ENCODE measurements at places on chromosomes 2 and 18. TPM values are rescaled to one million over a fixed set of nuclear protein-coding genes. Genes with fewer than 3 reads are reported as not detected.

DNA sequence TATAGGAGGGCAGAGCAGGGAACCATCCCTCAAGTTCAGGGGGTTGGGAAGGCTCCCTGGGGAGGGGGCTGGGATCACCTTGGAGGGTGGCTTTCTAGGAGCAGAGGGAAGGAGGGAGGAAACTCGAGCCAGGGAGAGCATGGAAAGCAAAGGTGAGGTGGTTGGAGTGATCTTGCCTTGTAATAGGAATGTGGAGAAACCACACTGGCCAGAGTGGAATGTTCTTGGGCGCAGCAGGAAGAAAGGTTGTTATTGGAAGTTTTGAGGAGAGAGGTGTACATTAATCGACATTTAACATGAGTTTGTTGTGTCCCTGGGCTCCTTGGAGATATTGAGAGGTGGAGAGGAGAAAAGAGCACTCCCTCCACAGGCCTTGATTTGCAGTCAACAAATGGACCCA, 272.2 kb downstream of the PRKCE start:
- no peak overlapping the region for H3K4me3 ChIP-seq
- H3K27me3 ChIP-seq = no peaks in the 10 kb centered on the region
- peaks cover 49% of the 10 kb centered on the region for H3K4me1 ChIP-seq
- H3K36me3 ChIP-seq = no peaks in the 10 kb centered on the region
- H3K27ac ChIP-seq = no peak overlapping the region
- no peak for DNase-seq

- no peaks in the 10 kb centered on the region for H3K4me1 ChIP-seq
- H3K27ac ChIP-seq = no peak overlapping the region
- no peak overlapping the region for H3K4me3 ChIP-seq
- no peak for DNase-seq
Measured at GRCh38 chr2:180609626-180610340, 370.6 kb upstream of the UBE2E3 start.

DNA sequence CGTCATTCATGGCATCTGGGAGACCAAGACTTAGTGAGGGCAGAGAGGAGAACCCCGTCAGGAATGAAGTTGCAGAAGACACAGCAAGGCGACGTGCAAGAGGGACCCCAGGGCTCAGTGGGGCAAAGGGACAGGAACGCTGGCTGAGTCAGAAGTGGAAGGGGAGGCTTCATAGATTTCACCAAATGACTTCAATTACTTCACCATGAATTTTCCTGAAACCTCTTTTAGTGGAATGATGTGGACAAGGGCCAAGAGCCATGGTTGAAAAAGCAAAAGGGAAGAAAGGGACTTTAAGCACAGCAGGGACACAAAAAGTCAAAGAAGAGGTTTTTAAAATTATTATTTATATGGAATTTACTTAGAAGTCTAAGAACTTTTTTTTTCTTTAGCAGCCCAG, 141.6 kb upstream of the PID1 start:
- H3K36me3 ChIP-seq = no peaks in the 10 kb centered on the region
- no peak overlapping the region for H3K4me3 ChIP-seq
- H3K4me1 ChIP-seq = peaks cover 26% of the 10 kb centered on the region
- no peak overlapping the region for H3K27ac ChIP-seq

- no peak overlapping the region for H3K4me3 ChIP-seq
- peaks cover 12% of the 10 kb centered on the region for H3K4me1 ChIP-seq
- H3K27ac ChIP-seq = no peak overlapping the region
- H3K27me3 ChIP-seq = no peaks in the 10 kb centered on the region
- DNase-seq = no peak
Measured at GRCh38 chr2:121638333-121638732, 10.9 kb downstream of the CLASP1 start.

DNA sequence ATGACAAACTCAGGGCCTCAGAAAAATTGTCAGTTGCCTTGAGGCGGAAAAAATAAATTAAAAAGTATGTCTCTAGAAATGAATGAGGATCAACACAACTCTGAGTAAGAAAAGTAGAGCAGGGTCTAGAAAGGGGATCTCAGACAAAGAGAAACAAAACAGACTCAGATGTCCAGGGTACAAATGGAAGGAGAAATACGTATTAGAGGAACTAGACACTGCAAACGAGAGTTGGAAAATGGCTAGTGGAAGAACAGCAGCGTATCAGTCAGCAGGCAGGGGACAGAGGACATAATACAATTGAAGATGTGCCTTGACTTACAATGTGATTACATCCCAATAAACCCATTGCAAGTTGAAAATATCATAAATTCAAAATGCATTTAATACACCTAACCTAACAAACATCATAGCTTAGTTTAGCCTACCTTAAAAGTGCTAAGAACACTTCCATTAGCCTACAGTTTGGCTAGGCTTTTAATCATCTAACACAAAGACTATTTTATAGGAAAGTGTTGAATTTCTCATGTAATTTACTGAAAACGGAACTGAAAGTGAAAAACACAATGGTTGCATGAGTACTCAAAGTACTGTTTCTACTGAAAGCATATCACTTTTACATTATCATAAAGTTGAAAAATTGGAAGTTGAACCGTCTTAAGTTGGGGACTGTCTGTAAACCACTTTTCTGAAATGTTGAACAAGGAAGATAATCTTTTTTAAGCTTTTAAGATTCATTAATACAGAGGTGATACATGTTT, 182.8 kb downstream of the NBAS start:
- DNase-seq = no peak
- H3K27ac ChIP-seq = no peak overlapping the region
- no peaks in the 10 kb centered on the region for H3K36me3 ChIP-seq
- no peaks in the 10 kb centered on the region for H3K4me1 ChIP-seq
- H3K4me3 ChIP-seq = no peak overlapping the region

DNA sequence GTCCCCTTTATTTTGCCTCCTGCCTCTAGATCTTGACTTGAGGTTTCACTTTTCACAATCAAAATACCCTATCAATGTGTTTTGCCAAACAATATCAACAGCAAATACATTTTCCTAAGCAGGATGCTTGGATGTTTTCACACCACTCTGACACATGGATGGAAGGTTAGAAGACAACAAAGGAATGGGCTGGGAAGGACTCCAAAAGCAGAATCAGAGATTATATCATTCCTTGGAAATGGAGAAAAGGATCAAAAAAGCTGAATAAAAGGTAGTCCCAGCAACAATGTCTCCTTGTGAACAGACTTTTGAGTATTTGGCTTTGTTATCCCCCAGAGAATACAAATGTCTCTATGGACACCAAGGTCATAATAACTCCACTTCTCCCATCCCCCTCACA, 170.8 kb downstream of the ETAA1 start:
- H3K27me3 ChIP-seq = no peaks in the 10 kb centered on the region
- no peak overlapping the region for H3K27ac ChIP-seq
- H3K36me3 ChIP-seq = no peaks in the 10 kb centered on the region

GRCh38 chr2:26980971-26981370, 10.5 kb downstream of the MAPRE3 start:
- no peak for DNase-seq
- no peaks in the 10 kb centered on the region for H3K36me3 ChIP-seq
- no peaks in the 10 kb centered on the region for H3K4me1 ChIP-seq
- no peaks in the 10 kb centered on the region for H3K27me3 ChIP-seq
- H3K27ac ChIP-seq = no peak overlapping the region

- DNase-seq = no peak
- no peaks in the 10 kb centered on the region for H3K4me1 ChIP-seq
- no peak overlapping the region for H3K27ac ChIP-seq
- no peaks in the 10 kb centered on the region for H3K36me3 ChIP-seq
Measured at GRCh38 chr2:157349949-157350515, 24.4 kb upstream of the ERMN start.

GRCh38 chr18:30406728-30407127, 635.8 kb downstream of the DSC3 start:
- H3K36me3 ChIP-seq = no peaks in the 10 kb centered on the region
- no peak overlapping the region for H3K4me3 ChIP-seq
- no peaks in the 10 kb centered on the region for H3K27me3 ChIP-seq
- no peak for DNase-seq

- no peak overlapping the region for H3K27ac ChIP-seq
- no peak for DNase-seq
- H3K4me1 ChIP-seq = peaks cover 20% of the 10 kb centered on the region
- no peak overlapping the region for H3K4me3 ChIP-seq
- H3K27me3 ChIP-seq = peaks cover 33% of the 10 kb centered on the region
- H3K36me3 ChIP-seq = no peaks in the 10 kb centered on the region
Measured at GRCh38 chr18:13141209-13141608, 77.4 kb upstream of the LDLRAD4 start.

- H3K27me3 ChIP-seq = no peaks in the 10 kb centered on the region
- no peak overlapping the region for H3K4me3 ChIP-seq
- peaks cover 97% of the 10 kb centered on the region for H3K36me3 ChIP-seq
- no peak for DNase-seq
- peaks cover 13% of the 10 kb centered on the region for H3K4me1 ChIP-seq
- H3K27ac ChIP-seq = no peak overlapping the region
Measured at GRCh38 chr2:127950264-127950663, 64.5 kb upstream of the AMMECR1L start.

DNA sequence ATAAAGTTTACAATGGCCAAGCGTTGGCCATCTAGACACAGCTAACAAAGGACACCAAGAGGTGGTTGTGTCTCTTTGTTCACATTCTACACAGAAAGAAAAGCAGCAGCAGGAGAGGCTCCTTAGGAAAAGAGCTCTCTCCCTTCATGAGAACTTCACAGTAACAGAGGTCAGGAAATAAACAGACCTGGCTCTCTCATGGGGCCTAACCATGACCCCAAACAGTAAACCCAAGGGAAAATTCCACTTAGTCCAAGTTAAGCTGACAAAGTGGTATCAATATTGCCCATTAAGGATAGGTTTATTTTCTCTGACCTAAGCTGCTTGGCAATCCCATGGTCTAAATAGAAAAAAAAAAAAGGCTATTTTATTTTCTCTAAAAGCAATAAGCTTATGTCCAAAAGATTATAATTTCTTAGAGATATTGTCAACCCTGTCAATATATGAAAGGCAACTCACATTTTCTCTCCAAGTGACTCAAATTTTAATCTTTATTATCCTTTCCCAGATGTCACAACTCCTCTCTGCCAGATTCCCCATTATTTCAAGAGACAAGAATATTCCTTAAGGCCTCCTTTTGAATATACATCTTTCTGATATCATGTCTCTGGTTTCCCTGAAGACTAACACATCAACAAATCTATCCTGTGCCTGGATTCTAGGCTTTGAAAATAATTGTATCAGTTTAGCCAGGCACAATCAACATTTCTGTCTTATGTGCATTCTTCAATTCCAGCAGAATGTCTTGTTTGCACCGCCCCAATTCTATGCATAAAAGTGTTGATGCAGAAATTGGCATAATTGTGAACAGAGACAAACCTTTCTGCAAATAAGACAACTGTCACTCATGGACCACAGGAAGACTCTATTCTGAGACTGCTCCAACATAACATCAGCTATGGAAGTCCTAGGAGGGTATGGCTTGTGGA, 91.1 kb downstream of the UPP2 start:
- H3K4me1 ChIP-seq = no peaks in the 10 kb centered on the region
- no peak overlapping the region for H3K4me3 ChIP-seq
- no peak overlapping the region for H3K27ac ChIP-seq

- H3K27ac ChIP-seq = no peak overlapping the region
- no peaks in the 10 kb centered on the region for H3K36me3 ChIP-seq
- no peak for DNase-seq
- H3K4me3 ChIP-seq = no peak overlapping the region
- no peaks in the 10 kb centered on the region for H3K4me1 ChIP-seq
- no peaks in the 10 kb centered on the region for H3K27me3 ChIP-seq
Measured at GRCh38 chr2:199111458-199111857, 346.3 kb downstream of the SATB2 start.

- no peaks in the 10 kb centered on the region for H3K4me1 ChIP-seq
- no peak overlapping the region for H3K27ac ChIP-seq
- H3K36me3 ChIP-seq = no peaks in the 10 kb centered on the region
- no peak overlapping the region for H3K4me3 ChIP-seq
Measured at GRCh38 chr18:35227254-35227653, 13.6 kb upstream of the ZNF397 start.

- no peaks in the 10 kb centered on the region for H3K36me3 ChIP-seq
- no peaks in the 10 kb centered on the region for H3K27me3 ChIP-seq
- DNase-seq = no peak
Measured at GRCh38 chr18:39699340-39699964, 2133.9 kb upstream of the CELF4 start.

DNA sequence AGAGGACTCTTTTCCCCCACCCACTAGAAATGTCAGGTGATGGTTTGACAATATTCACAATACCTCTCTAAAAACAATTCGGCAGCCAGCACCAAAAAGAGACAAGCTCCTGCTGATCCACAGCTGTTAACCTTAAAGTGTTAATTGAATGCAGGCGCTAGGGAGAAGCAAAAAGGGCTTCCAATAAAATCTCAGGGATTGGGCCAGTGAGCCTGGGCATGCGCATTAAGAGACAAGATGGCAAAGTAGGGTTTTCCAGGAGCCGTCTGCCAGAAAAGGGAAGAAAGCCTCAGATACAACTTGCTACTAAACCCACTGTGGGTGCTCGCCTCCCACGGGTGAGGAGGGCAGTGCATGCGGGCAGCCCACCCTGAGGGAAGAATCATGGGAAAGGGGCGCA, 98.8 kb downstream of the HS6ST1 start:
- no peaks in the 10 kb centered on the region for H3K27me3 ChIP-seq
- DNase-seq = no peak
- H3K4me1 ChIP-seq = peaks cover 9% of the 10 kb centered on the region
- no peaks in the 10 kb centered on the region for H3K36me3 ChIP-seq
- no peak overlapping the region for H3K27ac ChIP-seq
- no peak overlapping the region for H3K4me3 ChIP-seq

GRCh38 chr2:84327645-84328249, 131.3 kb downstream of the SUCLG1 start:
- no peak overlapping the region for H3K4me3 ChIP-seq
- H3K27ac ChIP-seq = no peak overlapping the region
- no peaks in the 10 kb centered on the region for H3K36me3 ChIP-seq
- peaks cover 5% of the 10 kb centered on the region for H3K27me3 ChIP-seq

DNA sequence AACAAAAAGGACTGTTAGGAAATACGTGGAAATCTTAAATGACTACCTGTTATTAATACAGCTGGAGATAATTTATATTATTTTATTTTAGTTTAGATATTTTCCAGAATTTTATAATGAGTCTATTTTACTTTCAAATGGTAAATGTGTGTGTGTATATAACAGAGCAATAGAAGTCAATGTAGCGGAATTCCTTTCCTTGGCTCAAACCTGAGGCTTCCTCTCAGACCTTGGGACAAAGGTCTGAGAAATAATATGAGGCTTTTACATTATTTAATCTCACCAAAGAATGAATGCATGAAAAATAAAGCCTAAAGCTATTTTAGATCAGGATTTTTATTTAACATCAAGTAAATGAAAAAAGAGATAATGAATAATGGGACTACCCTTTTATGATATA, 65.7 kb downstream of the SLC8A1 start:
- no peak overlapping the region for H3K4me3 ChIP-seq
- DNase-seq = no peak
- H3K4me1 ChIP-seq = no peaks in the 10 kb centered on the region
- H3K36me3 ChIP-seq = no peaks in the 10 kb centered on the region

Gene ACOXL
- not detected for total RNA-seq

Gene LBX2
- total RNA-seq = 0.38 TPM

Gene KCNF1
- not detected for total RNA-seq

Measured in esophagus squamous epithelium (tissue), 5 donors.